Spleen (tissue), 13 donors: ENCODE measurements at places on chromosomes 16 and 17. TPM values are rescaled to one million over a fixed set of nuclear protein-coding genes. Genes with fewer than 3 reads are reported as not detected.
A peak's percentile ranks its signal among the peaks of the same experiment; 100 is the strongest.

DNA sequence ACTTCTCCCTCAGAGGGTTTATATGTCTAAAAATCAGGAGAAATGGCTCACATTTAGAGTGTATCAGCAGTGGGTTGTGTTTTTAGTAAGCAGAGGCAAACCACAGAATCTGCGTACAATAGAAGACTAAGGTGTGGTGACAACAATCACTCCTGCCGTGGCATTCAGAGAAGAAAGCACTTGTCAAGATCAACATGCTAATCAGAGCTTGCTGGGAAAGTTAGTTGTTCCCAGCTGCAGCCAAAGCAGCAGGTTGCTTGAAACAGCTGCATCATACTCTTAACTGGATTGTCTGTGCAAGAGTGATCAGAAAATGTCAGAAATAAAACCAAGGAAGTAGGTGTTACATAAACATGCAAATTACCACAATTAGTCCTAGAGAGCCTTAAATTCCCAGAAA lies 616.4 kb downstream of the CDH8 start:
- DNase-seq, result no peak

DNA sequence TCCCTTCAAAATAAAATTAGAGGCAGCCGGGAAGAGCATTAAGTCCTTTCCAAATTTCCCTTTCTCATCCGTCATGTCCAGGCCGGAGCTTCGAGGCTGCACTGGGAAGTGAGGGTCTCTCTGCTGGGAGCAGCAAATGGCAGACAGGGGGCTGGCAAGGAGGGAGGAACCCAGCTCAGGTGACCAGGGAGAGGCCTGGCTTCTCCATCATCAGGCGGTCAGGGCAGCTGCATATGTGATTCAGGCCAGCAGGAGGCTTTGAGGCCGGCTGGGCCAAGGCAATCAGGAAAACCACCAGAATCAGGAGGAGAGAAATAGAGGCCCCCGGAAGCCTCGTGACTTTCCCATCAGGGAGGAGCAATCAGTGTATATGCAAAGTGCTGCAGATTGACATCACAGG lies 85.0 kb upstream of the RPL38 start:
- DNase-seq, result no peak

DNA sequence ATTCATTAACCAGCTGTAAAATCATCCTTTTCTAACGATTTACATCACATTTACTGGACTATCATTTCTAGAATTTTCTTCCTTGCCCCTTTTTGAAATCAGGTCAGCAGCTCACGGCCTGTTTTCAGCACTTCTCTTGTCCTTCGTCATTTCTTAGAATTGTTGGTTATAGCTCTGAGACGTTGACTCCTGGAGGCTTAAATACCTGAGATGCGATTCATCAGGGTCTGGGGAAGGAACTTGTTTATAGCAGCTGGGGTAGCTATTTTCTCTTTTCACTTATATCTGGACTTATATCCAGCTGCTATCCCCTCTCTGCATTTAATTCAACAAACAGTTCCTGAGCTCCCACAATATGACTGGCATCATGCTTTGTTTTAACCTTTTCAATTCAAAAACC lies 338.7 kb upstream of the TNRC6C start:
- DNase-seq, result no peak

- no peak for DNase-seq
Observed at GRCh38 chr17:47604598-47604927, 45.2 kb upstream of the KPNB1 start.

- DNase-seq, result peak; percentile 80
Observed at GRCh38 chr16:19389246-19389645, 28.4 kb upstream of the TMC5 start.

- peak; percentile 37 for DNase-seq
Observed at GRCh38 chr17:80931421-80932265, 60.0 kb upstream of the CHMP6 start.

DNA sequence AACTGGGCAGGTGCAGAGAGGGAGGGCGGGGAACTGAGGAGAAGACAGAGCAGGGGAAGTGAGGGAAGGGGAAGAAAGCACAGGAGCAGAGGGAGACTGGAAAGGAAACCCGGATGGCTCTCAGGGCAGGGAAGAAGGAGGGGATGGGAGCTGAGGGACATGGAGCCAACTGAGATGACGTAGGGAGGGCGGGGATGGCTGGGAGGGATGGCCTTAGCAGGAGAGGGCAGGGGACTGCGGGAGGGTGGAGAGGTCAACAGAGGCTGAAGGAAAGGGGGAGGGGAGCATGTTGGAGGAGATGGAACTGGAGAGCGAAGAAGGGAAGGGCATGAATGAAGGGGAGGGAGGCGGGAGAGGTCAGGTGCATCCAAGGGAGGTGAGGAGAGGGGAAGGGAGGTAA lies 81.9 kb downstream of the KCNJ12 start:
- DNase-seq, result no peak

- DNase-seq, result no peak
Observed at GRCh38 chr16:66510298-66510697, 39.6 kb downstream of the TK2 start.

The TERB1 gene
- total RNA-seq, result not detected

The EFCAB13 gene
- total RNA-seq, result 18.6 TPM

The CA5A gene
- total RNA-seq, result not detected

The COX6A2 gene
- total RNA-seq, result not detected

The HSD17B2 gene
- not detected for total RNA-seq

The PPP1R1B gene
- not detected for total RNA-seq

The FBXO39 gene
- total RNA-seq, result not detected

The PYDC1 gene
- total RNA-seq, result not detected

The CDRT15 gene
- total RNA-seq, result not detected

The PRPF8 gene
- 268 TPM for total RNA-seq

The CD19 gene
- total RNA-seq, result 106 TPM

The CRHR1 gene
- not detected for total RNA-seq
